ENCODE measurements at places on chromosomes 4 and X.

- DNase-seq = no peak
Measured at GRCh38 chr4:11120435-11120834, 308.3 kb downstream of the HS3ST1 start.

GRCh38 chr4:6889736-6890324 is 19.8 kb upstream of the TBC1D14 start:
- DNase-seq = no peak

- DNase-seq = peak; percentile 19
Measured at GRCh38 chrX:110992611-110993010, 103.4 kb upstream of the PAK3 start.

- no peak for DNase-seq
Measured at GRCh38 chr4:64774626-64775025, 365.4 kb upstream of the TECRL start.

GRCh38 chr4:130478406-130478805 is 1382.5 kb downstream of the C4orf33 start:
- no peak for DNase-seq

DNA sequence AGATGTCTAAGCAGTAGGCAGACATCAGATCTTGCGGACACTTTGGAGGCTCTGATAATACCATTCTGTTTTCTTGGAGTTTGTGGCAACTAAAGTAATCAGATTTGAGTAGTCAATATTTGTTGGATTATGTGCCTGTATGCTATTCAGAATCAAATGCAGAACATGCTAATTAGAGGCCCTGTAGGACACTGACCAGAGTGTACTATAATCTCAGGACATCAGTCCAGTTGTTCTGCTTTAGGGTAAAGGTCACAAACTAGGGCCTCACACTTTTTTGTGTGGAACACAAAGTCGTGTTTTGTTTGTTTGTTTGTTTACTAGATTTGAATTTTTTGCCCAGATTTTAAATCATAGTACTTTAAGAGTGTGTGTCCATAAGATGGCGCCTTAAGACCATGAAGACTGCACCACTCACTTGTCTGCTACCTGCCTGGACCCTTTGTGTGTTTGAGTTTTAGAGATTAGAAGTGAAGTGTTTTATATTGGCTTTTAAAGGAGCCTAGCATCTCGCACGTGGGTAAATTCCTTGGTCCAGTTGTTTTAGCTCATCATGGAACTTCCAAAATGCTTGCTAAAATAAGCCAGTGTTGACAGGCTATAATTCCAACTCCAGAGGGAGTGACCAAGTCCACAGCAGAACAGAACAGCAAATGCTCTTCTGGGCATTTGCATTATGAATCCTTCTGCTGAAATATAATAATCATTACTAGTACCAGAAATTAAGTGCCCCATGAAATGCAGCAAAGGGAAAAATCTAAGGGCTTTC is 34.7 kb downstream of the IL13RA1 start:
- DNase-seq = peak; percentile 10

DNA sequence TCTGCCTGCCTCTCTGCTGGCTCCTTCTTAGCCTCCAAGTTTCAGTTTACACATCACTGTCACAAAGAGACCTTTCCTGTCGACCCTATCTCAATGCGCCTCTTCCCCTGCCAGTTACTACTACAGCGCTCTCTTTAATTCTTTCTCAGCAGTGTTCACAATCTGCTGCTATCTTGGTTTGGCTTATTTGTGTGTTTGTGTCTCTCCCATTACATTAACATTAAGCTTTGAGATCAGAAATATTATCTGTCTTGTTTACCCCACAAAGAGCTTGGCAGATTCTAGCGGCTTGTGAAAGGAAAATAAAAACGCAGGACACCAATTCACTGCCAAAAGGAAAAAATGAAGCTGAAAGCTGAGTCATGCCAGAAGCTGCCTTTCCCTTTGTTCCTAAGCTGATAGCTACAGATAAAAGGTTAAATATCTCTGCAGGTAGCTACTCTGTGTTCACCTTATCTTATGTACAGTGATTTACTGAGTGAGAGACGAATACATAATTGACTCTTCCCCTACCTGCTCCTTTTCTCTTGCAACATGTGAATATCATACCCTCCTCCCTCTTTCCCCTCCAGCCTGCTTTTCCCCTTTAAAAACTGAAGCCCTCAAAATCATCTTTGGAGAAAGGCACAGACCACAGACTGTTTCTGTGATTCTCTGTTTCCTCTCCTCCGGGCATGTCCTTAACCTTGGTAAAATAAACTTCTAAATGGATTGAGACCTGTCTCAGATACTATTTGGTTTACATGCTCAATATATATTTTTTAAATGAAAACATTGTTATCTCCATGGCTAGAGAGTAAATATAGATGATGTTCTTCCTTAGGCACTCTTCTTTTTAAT is 19.3 kb upstream of the SLC9A7 start:
- no peak for DNase-seq

GRCh38 chrX:139930401-139930800 is 2.5 kb downstream of the ATP11C start:
- DNase-seq = no peak

DNA sequence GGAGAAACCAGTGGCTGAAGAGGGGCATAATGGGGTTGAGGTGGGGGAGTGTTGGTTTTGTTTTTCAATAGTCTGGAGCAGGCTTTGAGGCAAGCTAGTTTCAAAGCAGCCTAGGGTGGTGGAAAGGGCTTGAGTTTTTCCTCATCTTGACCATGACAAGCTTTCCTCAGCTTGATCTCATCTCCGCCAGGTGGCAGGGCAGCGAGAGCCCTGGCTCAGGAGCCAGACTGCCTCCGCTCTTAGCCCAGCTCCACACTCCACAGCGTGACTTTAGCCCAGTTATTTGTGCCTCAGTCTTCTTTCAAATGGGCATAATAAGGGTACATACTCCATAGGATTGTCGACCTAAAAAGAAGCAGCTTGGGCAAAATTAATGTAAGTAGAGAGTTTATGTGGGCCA is 29.9 kb upstream of the SOWAHD start:
- DNase-seq = no peak

DNA sequence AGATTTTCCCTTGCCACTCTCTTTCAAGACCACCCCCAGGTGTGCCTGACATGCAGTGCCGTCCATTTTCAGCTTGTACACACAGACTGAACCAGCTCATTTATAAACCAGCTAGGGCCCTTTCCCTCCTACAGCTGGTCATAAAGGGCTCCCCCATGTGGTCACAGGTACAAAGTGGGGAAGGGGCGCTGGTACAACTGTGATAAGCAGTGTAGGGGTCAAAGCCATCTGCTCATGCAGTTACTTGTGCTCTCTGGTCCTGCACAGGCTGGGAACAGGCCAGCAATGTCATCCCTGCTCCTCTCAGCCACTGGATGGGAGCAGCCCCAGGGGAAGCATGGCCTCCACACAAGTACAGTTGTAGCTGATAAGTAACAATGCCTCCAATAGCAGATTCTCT is 20.6 kb downstream of the GABRQ start:
- no peak for DNase-seq

GRCh38 chr4:140816806-140817510 is 60.8 kb upstream of the TBC1D9 start:
- no peak for DNase-seq

- no peak for DNase-seq
Measured at GRCh38 chr4:143700046-143700415, 444 bp downstream of the FREM3 start.

DNA sequence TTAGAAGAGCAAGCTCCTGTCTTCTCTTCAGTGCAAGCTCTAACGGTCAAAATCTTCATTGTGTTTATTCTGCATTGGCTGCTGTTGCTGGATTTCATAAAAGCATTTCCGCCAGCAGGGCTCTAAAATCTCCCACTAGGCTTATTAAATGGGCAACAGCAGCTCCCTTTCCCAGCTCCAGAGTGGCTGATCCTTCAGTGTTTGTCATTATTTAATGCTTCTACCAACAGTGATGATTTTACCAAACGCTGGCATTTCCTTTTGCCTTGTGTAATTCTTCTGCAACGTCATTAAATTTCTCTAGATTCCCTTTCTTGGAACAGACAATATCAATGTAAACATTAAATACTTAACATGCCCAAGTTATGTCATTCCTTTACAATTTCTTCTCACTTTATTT is 20.1 kb downstream of the SLC7A11 start:
- no peak for DNase-seq

- no peak for DNase-seq
Measured at GRCh38 chr4:20512033-20512792, 188.0 kb upstream of the PACRGL start.

- no peak for DNase-seq
Measured at GRCh38 chrX:31316340-31316991, 244.6 kb upstream of the FTHL17 start.

GRCh38 chr4:143381189-143382118 is 44.8 kb downstream of the GAB1 start:
- no peak for DNase-seq

GRCh38 chrX:148659481-148659880 is 159.1 kb downstream of the AFF2 start:
- DNase-seq = no peak

GRCh38 chrX:44244008-44244407 is 99.5 kb downstream of the EFHC2 start:
- DNase-seq = no peak

DNA sequence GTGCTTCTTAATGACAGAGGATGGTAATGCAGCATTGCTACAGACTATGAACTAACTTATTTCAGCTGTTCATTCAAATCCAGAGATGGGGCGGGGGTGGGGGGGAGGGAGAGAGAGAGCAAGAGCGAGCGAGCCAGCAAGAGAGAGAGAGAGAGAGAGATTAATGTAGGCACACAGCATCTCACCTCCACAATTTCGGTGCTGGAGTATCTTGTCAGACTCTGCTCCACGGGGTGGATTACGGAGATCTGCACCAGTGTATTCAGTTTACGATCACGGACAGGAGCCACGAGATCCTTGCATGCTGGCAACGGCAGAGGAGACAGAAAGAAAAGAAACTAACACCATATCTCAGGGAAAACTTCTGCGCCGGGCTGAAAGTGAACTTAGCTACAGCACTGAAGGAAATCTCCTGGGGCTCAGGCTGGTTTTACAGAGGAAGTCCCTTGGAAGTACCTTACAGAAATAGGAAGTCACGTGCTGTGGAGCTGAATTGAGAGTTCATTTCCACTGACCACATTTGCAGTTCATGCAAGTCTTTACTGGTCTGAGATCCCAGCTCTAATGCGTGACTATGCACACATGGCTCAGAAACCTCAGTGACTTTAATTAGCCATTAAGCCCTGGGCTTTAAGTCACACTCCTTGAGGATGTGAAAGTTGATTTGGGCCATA is 440.9 kb downstream of the INPP4B start:
- DNase-seq = peak; percentile 8

DNA sequence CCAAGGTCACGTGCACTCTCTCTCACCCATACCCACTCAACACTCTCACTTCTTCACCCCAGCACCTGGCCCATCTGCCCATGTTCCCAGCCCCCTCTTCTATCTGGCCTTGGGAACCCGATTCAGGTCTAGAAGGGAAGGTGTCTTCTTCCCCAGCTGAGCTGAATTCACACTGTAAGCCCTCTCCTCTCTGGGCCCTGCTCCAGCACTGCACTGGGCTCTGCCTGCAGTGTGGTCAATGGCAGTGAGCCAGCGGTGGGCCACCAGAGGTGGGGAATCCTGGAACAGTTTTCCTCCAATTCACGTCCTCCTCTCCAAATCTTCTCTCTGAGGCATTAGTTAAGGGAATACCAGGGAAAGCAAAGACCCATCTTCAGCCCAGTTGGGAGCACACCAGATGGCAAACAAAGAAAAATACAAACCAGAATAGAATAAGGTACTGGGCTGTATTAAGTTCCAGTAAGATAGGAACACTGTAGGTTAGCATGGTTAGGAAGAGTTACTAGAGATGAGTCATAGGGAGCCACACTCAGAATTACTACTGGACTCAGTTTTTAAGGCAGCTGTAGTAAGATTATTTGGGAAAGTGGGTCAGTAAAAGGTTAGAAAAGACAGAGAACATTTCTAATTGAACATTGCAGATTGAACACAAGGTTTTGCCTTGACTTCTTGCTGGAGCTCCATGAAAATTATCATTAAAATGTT is 5.0 kb downstream of the AWAT2 start:
- DNase-seq = no peak

GRCh38 chr4:151729731-151730559 is 30.9 kb downstream of the GATB start:
- DNase-seq = no peak

GRCh38 chrX:109533631-109534030 is 3.0 kb upstream of the NXT2 start:
- DNase-seq = no peak

Measured in GM20000 (cell line).